ENCODE measurements at places on chromosomes 4 and X.

DNA sequence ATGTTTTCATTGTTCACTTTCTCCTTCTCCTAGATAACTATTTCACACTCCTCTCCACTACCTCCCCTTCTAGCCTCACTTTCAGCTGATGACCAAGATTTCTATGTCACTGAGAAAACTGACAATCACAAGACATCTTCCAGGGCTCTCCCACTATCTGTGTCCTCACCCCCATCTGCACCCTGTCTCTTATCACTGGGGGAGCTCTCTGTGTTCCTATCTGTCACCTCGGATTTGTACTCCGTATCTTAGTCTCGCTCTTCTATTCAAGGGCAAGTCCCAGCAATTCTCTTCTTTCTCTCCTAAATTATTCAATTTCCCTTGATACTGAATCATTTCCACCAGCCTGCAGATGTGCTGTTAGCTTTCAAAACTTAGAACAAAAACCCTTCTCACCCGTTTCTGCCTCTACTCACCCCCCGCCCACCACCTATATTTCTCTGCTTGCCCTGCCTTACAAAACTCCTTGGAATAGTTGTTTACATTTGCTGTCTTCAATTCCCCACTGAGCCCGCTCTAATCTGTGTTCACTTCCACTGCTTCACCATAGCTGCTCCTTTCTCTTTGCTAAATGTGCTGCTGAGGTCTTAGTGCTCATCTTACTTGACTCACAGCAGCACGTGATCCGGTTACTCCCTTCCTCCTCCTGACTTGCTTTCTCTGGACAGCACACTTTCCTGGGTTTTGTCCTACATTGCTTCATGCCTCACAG is 293.2 kb downstream of the UNC5C start:
- no peak for DNase-seq

GRCh38 chrX:643241-643595 is 12.6 kb downstream of the SHOX start:
- no peak for DNase-seq

- no peak for DNase-seq
Measured at GRCh38 chr4:27595571-27596360, 735.1 kb downstream of the STIM2 start.

DNA sequence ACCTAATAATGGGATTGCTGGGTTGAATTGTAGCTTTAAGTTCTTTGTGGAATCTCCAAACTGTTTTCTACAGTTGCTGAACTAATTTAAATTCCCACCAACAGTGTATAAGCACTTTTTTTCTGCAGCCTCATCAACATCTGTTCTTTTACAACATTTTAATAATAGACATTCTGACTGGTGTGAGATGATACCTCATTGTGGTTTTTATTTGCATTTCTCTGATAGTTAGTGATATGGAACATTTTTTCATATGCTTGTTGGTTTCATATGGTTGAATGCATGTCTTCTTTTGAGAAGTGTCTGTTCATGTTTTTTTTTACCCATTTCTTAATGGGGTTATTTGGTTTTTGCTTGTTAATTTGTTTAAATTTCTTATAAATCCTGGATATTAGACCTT is 1718.9 kb downstream of the C4orf33 start:
- DNase-seq: no peak

- DNase-seq: no peak
Measured at GRCh38 chr4:127501103-127501502, 131.7 kb upstream of the INTU start.

- DNase-seq: no peak
Measured at GRCh38 chr4:88919056-88919455, 137.9 kb downstream of the FAM13A start.

DNA sequence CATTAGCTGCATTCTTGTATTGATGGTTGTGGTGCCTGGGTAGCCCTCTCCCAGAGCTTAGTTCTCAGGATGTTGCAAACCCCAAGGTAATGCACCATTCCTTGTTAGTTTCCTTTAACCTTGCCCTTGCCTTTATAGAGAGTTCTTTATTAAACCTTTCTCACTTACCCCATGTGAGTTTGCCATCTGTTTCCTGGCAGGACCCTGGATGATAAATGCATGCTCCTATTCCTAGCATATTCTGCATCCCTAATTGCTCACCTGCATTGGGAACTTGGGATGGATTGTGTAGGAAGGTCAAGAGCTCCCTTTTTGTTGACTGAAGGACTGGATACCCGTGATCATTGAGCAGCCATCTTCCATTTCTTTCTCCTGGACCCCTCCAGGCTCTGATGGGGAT is 59.9 kb upstream of the AP1S2 start:
- DNase-seq: no peak

DNA sequence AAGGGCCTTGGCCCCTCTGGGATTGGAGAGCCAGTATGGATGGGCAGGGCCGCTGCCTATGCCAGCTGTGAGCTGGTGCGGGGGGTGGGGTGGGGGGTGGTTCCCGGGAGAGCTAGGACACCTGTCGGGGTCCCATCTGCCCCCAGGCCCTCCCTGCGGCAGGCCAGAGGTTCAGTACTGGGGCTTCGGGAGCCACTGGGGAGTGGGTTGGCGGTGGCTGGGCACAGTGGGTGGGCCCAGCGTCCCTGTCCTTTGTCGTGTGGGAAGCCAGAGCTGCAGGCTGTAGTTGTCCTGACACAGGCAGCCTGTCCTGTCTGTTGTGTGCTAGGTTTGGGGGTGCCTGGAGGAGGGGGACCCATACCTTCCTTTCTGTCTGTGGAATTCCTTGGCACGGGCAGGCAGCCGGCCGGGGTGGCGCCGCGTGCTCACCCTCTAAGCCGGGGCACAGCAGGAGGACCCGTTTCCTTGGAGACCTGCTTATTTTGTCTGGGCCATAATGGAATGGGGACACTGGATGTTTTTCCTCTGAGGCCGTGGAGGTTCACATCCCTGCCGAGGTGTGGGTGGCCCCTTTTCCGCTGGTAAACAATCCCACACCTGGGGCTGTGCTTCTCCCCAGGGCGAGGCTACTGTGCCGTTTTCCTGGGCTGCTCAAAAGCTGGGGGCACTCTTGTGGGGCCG is 14.8 kb downstream of the DOK7 start:
- no peak for DNase-seq

GRCh38 chr4:92825791-92826190 is 522.0 kb downstream of the GRID2 start:
- no peak for DNase-seq

DNA sequence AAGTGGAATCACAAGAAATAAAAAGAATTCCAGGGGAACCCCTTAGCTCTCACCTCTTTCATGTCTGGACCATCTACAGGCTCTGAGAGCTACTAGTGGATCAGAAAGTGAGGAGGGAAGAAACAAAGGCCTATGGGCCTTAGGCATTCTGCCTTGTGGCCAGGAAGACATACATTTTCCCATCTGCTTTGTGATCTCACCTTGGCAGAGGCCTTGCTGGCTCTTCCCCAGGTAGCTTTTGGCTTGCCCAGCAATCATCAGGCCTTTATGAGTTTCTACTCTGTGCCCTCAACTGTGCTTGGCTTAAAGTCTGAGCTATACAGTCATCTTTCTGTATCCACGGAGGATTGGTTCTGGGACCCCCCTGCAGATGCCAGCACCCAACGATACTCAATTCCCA is 28.3 kb upstream of the CD99L2 start:
- DNase-seq: no peak

Measured in activated T-helper 1 cell treated with anti-CD3 and anti-CD28 coated beads, Interleukin-2, amount 50 U/mL, for 16 hours (primary cell).